ENCODE measurements at places on chromosomes 16 and 17.

DNA sequence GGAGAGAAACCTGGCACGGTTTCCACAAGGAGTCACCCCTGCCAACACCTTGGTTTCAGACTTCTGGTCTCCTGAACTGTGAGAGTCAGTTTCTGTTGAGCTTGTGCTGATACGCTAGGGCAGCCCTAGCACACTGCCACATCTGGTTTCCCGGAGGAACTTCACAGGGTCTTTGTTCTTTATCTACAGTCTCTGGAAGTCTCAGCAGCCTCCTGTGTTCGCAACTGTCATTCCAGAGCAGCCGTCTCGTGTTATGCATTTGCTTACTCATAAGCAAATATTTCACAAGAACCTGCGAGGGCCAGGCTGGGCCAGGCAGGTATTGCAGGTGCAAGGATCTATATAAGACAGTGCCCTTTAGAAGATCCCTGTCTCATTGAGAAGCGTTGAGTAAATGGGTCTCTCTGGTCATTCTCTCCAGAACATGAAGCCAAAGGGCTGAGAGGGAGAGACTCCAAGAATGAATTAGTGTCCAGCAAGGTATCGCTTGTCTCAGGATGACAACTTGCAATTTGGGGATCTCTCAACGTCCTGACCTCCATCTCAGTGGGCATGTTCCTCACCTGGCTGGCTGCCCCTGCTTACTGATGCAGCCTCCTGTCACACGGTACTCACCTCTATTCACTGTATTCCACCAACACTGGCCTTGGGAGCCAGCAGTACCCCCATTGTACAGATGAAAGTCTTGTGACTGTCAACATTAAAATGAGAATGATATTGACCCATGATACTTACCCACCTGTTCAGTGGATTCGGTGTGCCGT, 141.2 kb downstream of the WWOX start:
- no peak for DNase-seq

GRCh38 chr16:69443927-69444631, 19.7 kb downstream of the CYB5B start:
- no peak for DNase-seq

DNA sequence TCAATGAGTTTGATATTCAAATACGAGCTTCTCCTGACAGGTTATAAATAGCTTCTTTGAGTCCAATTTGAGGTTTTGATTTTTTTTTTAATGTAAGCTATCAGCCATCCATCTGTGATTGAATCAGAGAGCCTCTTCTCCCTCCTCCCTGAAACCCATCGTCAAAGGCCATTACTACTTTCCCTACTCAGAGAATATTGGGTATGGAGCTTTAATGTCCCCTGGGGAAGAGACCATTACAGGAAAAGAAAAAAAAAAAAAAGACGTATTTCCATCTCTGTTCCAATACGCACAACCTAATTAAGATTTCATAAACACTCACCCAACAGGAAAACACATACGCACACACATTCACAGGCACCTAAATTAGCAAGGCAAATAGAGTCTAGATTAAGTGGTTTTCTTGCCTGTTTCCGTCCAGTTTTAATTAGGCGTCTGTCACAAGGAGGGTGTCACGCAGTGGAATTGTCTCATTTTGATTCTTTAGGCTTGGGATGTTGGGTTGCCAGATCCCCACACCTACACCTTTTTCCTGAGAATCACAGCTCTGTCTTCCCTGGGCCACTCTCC, 194.3 kb upstream of the RPL38 start:
- DNase-seq, result no peak

DNA sequence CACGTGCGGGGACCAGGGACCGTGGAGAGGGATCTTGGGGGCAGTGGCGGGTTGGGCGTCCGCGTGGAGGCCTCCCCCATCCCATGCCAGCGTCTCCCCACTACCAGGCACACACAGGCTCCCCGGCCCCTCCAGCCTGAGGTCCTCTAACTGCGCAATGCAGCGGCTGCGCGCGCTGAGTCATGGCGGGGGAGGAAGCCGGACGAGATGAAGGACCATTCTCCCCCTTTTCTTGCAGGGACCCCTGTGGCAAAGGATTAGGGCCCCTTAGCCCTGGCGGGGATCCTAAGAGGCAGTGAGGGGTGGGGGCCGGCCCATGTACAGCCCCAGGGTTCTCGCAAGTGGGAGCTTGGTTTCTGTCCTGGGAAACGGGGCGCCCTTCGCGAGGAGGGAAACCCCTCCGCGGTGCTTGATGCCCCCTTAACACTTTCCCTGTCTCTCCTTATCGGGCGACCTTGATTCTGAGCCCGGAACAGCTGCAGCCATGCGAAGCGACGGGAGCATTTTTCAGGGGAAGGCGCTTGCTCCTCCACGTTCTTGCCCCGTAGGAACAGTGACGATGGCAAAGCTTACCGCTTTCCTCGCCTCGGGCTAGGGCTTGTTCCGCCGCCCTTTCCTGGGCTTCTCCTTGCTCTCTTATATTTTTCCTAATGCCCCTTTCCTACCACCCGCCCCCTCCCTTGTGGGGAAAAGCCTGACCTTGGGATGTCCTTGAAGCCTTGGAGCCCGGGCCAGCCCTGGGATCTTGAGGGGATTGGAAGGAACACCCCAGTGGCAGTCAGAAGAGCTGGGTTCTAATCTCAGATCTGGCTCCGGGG, 592 bp downstream of the ALDOA start:
- no peak for DNase-seq

DNA sequence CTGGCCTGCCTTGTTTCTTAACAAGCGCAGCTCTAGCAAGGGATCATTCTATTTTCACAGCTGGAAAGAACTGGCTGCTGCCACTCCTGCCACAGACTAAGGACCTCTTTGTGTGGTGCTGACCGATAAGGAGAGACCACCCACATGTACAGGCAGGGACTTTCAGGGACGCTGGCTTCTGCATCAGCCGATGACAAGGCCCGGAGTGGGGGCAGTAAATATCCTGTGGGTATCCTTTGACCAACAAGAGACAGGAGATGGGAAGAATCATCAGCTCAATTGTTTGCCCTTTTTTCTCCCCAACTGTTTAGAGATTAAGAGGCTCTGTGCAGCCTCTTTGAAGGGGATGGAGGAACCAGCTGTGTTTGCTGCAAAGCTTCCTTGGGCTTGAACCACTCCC, 9.2 kb upstream of the ITPRIPL2 start:
- DNase-seq, result no peak

- DNase-seq, result no peak
These were observed 407 bp upstream of the TMEM94 start for GRCh38 chr17:75456039-75456416.

DNA sequence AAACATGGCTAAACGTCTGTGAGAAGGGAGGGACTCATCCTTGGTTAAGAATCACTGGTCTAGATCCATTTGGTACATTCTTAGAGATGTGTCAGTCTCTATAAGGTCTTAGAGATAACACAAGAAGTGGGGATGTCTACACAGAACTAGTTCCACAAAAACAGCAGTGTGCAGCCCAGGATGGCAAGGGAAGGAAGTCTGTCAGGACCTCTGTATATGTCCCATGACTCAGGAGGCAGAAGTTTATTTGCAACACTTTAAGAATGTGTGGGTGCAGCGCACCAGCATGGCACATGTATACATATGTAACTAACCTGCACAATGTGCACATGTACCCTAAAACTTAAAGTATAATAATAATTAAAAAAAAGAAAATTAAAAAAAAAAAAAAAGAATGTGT, 548.5 kb upstream of the SOX9 start:
- DNase-seq, result no peak

Data from germinal center (tissue), 1 donor.